ENCODE measurements at places on chromosomes 5 and 9.

GRCh38 chr5:170135796-170136490 lies 30.2 kb downstream of the FOXI1 start:
- ATAC-seq, result no peak

DNA sequence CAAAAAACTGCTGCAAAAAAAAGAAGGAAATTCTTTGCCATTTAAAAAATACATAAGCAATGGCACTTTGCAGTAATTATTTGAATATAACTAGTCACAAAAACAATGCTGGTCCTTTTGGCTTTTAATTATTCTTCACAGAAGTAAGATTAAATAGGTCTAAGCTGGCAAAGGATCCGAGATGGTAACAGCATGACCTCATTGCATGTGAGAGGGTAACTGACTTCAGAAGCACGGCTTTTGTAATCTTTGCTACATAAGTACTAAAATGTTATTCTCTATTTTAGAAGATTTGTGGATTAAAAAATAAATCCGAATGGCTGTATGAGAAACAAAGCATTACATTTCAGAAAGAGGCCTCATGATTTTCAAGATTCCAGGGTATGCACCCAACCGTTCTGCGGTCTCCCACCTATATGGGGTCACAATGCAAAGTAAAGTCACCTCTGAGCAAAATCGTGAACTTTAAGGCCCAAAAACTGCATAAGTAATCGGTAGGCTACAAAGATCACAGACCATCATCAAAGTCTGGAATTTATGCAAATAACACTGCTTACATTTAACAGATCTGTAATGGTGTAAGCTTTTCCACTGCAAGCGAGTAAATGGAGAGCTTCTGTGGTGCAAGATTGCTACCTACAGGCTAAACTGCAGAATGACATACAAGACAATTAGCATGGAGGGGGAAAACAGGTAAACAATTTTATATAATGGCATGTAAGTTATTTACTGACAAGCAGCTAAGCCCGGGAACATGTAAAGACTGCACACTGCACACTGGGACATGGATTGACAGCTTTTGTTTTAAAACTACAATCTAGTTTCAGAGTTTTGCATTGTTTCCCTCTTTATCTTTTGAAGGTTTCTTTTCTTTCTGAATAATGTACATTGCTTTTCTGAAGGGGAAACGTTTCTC lies 231.6 kb downstream of the SLF1 start:
- peak; percentile 79 for ATAC-seq

DNA sequence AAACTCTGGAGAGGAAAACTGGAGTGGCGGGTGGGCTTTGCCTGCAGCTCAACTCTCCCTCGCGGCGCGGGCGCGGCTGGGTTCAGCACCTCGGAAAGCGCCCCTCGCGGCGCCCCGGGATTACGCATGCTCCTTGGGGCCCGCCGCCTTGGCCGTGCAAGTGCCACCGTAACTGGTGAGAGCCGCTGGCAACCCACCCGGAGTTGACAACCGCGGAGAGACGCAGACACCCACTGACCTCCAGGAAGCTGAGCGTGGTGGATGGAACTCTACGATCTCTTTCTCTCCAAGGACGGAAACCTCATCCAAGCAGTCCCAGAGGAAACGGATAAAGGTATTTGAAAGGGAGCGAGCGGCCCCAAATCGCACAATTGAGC lies 194 bp upstream of the RXFP3 start:
- no peak for ATAC-seq

GRCh38 chr9:90801973-90802322 lies 329 bp downstream of the SYK start:
- no peak for ATAC-seq

DNA sequence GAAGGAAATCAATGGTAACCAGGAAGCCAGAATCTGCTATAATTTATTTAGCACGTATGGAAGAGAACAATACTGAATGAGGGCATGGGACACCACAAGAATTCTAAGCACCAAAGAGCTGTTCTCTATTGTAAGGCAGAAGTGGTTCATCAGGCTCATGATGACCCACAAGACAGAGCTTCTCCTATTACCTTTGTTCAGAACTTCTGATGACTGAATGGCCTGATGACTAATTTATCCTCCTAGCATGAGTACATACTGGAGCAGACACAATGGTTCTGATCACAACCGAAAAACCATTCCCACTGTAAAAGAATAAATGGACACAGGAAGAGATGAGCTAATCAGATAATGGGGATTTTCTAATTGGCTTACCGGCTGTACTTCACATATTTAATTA lies 329.8 kb upstream of the PDE4D start:
- ATAC-seq, result no peak

Measured in activated CD4-positive, CD25-positive, alpha-beta regulatory T cell treated with anti-CD3 and anti-CD28 coated beads, Interleukin-2, amount 50 U/mL, for 24 hours (primary cell).